ENCODE measurements at places on chromosomes 6 and 20.
A peak's percentile ranks its signal among the peaks of the same experiment; 100 is the strongest.

DNA sequence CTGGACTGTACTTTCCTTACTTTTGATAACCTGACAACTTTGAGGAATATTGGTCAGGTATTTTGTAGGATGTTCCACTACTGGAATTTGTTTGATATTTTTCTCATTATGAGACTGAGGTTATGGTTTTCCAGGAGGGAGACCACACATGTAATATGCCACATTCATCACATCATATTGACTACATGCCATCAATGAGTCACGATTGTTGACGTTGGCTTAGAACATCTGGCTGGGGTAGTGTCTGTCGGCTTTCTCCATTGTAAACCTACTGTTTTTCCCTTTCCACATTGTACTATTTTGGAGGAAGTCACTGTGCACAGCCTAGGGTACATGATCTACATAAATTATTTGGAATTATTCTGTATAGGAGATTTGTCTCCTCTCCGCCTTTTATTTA is 1.4 kb upstream of the STX11 start:
- no peak for DNase-seq

- DNase-seq: no peak
These were observed 15.8 kb downstream of the TRAPPC3L start for GRCh38 chr6:116529466-116530290.

DNA sequence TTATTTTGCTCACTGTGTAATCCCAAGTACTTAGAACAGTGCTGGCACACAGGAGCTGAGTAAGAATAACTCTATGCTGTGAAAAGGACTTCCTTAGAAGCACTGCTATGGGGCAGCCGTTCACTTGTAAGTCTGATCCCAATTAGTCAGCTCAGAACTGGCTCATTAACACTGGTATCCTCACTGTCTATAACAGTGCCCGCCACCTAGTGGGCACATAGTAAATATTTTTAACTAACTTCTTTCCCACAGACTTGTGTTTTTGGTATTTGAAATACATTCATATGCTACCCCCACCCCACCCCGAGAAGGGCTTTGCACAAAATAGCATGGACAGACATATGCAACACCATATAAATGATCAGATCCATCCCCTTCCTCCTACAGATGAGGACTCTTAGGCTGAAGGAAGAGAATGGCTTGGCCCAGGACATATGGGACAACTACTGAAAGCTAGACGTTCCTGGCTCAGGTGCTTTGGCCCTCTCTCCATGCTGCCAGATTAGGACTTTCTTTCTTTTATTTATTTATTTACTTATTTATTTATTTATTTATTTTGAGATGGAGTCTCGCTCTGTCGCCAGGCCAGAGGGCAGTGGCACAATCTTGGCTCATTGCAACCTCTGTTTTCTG is 47.1 kb downstream of the DST start:
- peak; percentile 50 for DNase-seq

DNA sequence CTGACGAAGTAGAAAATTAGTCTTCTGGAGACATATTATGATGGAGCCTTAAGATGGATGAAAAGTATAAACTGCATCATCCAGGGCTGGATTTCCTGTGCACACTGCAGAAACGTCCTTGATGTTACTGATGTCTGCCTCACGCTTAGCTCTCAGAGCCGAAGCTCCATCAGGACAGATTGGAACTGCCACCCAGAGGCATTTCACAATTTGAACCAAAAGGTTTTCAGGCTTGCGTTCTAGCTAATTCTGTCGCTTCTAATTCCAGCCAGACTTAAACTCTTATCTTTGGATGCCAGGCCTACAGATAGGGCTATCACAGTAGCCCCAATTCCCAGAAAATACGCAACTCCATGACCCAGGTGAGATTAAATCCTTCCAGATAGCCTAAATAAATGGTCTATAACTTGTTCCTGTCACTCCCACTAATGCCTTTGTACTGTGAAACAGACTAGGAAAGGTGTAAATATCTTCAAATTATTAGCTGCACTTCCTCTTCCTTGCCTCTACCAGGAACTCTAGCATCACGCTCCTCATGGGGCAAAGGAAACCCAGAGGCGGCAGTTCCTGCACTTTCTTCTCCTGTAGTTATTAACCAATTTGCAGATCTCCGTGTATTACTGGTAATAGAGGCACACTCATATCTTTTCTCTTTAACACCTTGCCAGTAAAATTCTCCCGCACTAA is 634.6 kb downstream of the PRKN start:
- DNase-seq: no peak

GRCh38 chr6:112251171-112251875 is 3.0 kb downstream of the LAMA4 start:
- no peak for DNase-seq

DNA sequence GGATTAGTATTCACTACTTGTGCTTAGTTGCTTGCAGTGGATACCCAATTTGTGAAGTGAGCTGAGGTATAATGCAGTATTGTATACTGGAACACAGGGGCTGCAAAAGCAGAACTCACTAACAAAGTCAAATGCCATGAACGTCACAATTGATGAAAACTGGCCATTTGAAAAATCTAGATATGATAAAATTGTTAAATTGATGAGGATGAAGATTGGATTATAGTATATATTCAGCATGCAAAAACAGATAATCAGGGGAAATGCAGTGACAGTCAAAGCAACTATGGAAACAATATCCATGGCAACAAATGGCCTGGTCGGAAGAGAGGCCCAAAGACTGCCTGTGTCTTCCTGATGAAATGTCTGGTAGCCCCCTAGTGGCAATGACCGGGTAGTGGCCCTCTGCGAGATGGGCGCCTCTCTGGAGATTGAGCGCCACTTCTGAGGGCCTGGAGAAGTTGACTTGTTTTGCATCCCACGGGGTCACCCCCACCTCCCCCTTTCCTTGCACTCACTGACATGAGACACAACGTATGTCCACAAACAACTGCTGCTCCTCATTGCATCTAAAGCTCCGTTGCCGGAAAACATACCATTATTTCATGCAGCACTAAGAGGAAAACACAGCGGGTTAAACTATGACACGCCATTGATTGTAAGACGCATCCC is 43.6 kb downstream of the C6orf15 start:
- DNase-seq: peak; percentile 78

- no peak for DNase-seq
These were observed 201.8 kb upstream of the ARID1B start for GRCh38 chr6:156575361-156575760.

- DNase-seq: no peak
These were observed 15.3 kb upstream of the SLC9A8 start for GRCh38 chr20:49797344-49797615.

DNA sequence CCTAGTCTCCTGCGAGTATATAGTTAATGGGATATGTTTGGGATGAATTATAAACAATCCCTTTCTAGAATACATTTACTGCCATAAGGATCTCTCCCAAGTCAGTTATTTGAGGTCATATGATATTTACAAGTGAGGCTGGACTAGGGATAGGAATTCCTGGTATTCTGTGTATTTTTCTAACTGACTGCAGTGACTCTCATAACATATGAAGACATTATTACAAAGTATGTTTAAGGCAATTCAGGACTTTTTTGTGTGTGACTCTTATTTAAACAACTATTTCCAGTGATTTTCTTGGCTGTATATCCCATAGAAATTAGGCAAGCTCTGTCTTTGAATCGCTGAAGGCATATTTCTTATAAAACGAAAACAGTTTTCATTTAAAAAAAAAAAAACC is 18.4 kb upstream of the TNFAIP3 start:
- no peak for DNase-seq

- DNase-seq: no peak
These were observed 73.9 kb upstream of the DUSP22 start for GRCh38 chr6:218153-219018.

DNA sequence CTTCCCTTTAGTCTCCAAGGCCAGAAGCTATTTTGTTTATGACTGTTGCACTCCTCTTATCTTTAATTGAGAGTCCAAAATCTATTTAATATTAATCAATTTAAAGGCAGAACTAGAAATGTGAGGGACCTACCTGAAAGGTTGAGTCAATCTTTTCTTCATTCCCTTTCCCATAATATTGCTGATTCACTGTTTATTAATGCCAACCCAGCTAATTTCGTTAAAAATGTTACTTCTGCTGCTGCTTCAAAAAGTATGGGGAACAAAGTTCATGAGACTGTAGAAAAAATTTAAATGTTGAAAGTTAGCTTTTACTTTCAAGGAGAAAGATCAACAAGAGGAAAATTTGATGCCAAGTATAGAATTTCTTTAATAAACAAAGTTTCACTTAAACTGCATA is 365.3 kb downstream of the TENT5A start:
- no peak for DNase-seq

DNA sequence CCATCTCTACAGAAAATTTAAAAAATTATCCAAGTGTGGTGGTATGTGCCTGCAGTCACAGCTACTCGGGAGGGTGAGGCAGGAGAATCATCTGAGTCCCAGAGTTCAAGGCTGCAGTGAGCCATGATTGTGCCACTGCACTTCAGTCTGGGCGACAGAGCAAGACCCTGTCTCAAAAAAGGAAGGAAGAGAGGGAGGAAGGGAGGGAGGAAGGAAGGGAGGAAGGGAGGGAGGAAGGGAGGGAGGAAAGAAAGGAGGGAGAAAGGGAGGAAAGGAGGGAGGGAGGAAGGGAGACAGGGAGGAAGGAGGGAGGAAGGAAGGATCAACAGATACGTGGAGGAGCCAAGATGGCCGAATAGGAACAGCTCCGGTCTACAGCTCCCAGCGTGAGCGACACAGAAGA is 90.1 kb downstream of the ZNF217 start:
- no peak for DNase-seq

DNA sequence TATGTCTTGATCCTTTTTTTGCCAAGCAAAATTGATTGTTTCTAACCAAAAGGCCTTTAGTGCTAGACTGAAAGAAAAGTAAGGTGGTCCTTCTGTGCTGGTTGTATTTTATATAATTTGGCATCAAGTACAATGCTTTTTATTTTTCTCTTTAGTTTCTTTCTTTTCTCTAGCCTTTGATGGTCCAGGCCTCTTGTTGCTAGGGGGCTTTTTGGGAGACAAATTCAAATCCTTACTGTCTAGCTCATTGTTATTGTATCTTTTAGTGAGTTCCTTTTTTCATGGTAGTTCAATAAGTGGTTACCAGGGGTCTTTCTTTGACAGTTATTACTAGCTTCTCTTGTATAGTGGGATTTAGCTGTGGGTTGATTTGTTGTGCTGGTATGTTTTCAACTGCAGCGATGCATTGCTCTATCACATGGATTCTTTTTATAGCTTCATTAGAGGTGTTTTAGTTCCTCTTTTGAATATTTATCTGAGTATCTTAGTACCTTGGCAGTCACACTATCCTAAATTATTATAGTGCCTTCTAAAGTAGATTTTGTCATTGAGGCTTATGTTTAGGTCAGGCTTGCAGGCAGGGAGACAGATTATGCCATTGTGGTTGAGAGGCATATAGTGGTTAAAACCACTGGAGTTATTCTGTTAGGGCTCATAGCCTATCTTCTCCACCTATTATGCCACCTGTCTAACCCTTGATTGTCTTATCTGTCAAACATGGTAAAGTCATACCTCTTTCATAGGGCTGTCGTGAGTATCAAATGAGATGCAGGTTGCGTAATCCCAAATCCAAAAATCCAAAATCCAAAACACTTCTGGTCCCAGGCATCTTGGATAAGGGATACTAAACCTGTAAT is 49.5 kb downstream of the KCNS1 start:
- DNase-seq: no peak

GRCh38 chr6:34788111-34788510 is 3.8 kb upstream of the BLTP3A start:
- DNase-seq: no peak

GRCh38 chr6:37540029-37540352 is 40.3 kb upstream of the CCDC167 start:
- no peak for DNase-seq

GRCh38 chr20:5013682-5014447 is 12.6 kb upstream of the SLC23A2 start:
- DNase-seq: no peak

All from activated T-cell treated with anti-CD3 and anti-CD28 coated beads, Interleukin-2, amount 50 U/mL, for 24 hours (primary cell).